ENCODE measurements at places on chromosomes 6 and 20.

DNA sequence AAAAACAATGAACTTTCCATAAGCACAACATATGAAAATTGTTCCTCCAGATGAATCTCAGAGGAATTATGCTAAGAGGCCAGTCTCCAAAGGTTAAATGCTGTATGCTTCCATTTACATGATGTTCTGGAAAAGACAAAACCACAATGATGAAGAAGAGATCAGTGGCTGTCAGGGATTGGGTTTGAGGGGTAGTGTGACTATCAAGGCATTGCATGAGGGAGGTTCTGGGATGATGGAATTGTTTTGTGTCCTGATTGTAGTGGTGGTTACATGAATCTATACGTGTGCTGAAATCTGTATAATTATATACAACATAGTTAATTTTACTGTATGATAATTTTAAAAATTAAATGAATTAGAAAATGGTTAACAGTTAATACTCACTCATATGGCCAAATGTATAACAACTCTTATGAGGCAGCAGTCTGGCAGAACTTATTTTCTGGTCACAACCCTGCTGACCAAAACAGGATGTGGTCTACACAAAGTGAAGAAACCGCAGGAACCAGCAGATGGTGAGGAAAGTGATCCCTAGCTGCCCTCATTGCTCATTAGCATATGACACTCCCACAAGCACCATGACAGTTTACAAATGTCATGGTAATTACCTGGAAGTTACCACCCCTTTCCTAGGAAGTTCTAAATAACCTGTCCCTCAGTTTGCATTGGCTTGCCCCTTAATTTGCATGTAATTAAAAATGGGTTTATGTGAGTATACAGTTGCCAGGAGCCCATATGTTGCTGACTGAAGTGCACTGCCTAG lies 31.9 kb downstream of the NSFL1C start:
- peak; percentile 72 for DNase-seq

GRCh38 chr6:107599043-107599442 lies 109.1 kb downstream of the SOBP start:
- DNase-seq, result no peak

GRCh38 chr6:51842061-51842803 lies 245.2 kb downstream of the PKHD1 start:
- DNase-seq, result no peak

- DNase-seq, result peak; percentile 50
These were observed 69.6 kb downstream of the TBXT start for GRCh38 chr6:166097914-166098522.

- no peak for DNase-seq
These were observed 66.0 kb downstream of the CTNNBL1 start for GRCh38 chr20:37759761-37760209.

DNA sequence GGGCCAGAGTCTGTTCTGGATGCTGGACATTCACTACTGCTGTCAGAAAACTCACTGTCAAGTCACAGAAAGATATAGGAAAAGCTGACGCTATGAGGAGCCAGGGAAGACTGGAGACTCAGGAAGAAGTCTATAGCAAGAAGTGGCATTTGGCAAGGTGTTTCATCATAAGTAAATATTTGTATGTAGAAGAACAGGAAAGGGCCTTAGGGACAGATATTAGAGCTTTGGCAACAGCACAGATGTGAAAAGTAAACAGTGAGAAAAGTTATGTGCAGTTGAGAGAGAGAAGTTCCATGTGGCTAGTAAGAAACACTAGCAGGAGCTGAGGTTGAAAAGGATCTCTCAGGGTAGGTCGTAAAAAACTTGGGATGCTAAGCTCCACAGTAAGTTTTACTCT lies 868.9 kb downstream of the PHF3 start:
- DNase-seq, result no peak

All from kidney capillary endothelial cell (primary cell).